Stimulated activated CD8-positive, alpha-beta memory T cell treated with anti-CD3 and anti-CD28 coated beads, Interleukin-4, amount 100 ng/mL, for 1 hour (primary cell): ENCODE measurements at places on chromosomes 2 and 18.

- no peak for DNase-seq
Measured at GRCh38 chr18:76989647-76990190, 142.9 kb downstream of the MBP start.

DNA sequence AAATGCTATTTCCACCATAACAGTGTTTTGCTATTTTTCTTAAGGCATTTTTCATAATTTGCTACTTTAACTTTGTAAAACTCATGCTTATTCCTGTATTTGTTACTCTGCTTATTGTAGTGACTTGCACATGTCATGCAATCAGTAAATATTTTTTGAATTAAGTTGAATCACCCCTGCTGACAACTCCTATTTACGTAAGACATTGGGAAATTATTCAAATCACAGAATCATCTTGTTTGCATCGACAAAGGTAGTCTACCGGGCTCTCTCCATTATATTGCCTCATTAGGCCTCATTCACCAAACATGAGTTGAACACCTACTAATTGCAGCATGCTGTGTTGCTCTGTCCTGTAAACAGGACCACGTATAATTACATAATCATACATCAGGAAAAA, 478.5 kb upstream of the ZEB2 start:
- DNase-seq: no peak

- DNase-seq: no peak
Measured at GRCh38 chr18:56468396-56468795, 170.0 kb downstream of the TXNL1 start.

GRCh38 chr18:10659594-10659993, 133.8 kb downstream of the NAPG start:
- DNase-seq: no peak

GRCh38 chr2:66522611-66523376, 87.9 kb downstream of the MEIS1 start:
- no peak for DNase-seq

GRCh38 chr2:210072922-210073509, 70.6 kb downstream of the RPE start:
- DNase-seq: no peak

GRCh38 chr2:15776629-15776919, 163.8 kb upstream of the MYCN start:
- no peak for DNase-seq

DNA sequence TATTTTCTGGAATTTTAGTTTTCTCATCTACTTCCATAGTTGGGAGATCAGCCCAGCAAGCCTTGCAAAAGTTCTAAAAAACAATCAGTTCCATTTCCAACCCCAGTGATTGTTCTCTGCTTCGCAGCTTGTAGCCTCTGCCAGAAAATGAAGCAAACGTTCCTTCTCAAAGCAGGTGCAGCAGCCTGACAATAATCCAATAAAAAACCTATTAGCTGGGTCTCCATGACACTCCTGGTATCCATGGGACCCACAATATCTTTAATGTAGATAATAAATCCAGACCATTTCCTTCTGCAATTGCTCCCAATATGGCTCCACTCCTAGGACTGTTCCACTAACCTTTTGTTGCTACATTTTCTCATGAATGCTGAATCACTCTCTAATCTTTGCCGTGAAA, 140.8 kb upstream of the SETBP1 start:
- DNase-seq: no peak

DNA sequence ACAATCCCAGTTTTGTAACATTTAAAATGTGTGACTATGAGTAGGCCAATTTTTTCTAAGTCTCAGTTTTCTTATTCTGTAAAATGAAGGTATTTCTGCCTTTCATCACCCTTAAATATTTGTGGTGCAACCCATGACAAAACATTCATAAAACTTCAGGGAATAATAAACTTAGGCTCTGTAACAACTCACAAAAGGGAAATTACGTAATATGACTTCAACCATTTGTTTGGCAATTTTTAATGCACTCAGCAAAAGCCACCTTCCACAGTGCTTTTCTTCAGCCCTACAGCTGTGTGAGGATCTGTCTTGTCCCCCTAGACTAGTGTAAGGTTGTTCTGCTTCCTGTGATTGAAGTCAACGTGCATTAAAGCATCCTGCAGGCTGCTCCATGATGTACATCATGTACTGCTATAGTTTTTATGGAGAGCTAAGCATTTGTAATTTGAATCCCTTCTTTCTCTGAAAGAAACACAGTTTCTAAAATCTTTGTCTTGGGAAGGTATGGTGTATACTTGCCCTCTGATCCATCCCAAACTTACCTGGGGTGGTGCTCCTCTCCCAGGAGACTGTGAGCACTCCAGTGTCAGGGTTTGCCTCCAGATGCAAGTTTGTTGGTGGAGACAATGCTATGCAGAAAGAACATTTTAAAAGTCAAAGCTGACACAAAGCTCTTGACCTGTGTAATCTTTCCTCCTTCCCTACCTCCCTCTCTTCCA, 39.1 kb downstream of the FN1 start:
- DNase-seq: no peak

- no peak for DNase-seq
Measured at GRCh38 chr2:17628349-17629261, 88.1 kb downstream of the VSNL1 start.

DNA sequence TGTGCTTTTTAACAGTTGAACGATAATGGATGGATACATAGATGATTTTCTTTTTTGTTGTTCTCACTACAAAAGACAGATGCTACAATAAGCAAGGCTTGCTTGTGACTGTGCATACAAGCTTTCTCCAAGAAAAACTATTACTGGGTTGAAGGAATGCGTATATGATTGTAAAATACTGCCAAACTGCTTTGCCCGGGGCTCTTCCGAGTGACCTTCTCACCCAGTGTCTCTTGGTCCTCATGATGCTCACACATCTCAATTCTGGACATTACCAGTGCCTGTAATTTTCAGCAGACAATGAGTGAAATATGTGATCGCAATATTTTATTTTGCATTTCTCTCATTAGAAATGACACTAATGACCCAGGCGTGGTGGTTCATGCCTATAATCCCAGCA, 35.9 kb downstream of the INPP5D start:
- no peak for DNase-seq

DNA sequence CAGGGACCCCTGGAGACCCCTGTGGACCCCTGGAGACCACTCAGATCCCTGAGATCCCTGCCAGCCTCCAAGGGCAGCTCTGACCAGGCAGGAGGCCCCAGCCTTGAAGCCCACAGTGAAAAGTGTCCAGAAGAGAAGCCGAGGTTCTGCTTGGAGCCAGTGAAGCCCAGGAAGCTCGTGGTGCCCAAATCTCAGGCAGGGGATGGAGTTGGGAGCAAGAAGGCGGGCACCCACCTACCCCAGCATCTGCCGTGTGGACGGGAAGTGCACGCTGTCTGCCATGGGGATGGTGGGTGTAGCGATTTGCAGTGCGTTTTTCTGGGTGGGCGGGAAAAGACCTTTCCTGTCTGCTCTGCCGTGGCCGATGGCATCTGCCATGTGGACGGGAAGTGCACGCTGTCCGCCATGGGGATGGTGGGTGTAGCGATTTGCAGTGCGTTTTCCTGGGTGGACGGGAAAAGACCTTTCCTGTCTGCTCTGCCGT, 120.6 kb upstream of the CTDP1 start:
- no peak for DNase-seq

DNA sequence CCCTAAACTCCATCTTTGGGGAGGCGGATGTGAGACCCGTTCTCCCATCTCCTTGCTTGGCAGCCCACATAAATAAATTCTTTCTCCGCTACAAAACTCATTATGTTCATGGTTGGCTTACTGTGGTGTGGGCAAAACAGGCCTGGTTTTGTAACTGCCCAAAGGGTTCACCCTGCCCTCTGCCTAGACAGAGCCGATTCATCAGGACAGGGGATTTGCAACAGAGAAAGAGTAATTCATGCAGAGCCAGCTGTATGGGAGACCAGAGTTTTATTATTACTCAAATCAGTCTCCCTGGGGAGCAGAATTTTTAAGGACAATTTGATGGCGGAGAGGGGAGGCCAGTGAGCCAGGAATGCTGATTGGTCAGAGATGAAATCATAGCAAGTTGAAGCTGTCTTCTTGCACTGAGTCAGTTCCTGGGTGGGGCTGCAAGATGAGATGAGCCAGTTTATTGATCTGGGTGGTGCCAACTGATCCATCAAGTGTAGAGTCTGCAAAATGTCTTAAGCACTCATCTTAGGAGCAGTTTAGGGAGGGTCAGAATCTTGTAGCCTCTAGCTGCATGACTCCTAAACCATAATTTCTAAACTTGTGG, 8.4 kb upstream of the RNF125 start:
- DNase-seq: no peak

GRCh38 chr18:31061945-31062344, 19.4 kb upstream of the DSC3 start:
- DNase-seq: no peak

DNA sequence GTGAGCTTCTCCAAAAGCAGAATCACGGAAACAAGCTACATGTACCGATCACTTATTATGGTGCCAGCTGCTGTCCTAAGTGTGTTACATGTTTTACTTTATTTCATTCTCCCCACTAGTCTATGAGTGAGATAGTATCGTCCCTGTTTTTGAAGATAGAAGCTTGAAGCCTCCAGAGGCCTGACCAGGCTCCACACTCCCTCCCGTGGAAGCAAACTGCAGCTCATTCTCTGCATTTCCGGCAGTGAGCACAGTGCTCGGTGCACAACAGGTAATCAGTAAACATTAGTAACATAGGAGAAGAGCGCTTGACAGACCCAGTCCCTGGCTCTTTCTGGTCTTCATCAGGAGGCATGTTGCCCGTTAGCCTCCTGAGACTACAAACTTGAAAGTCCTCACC, 72.9 kb downstream of the ZBTB7C start:
- DNase-seq: no peak

DNA sequence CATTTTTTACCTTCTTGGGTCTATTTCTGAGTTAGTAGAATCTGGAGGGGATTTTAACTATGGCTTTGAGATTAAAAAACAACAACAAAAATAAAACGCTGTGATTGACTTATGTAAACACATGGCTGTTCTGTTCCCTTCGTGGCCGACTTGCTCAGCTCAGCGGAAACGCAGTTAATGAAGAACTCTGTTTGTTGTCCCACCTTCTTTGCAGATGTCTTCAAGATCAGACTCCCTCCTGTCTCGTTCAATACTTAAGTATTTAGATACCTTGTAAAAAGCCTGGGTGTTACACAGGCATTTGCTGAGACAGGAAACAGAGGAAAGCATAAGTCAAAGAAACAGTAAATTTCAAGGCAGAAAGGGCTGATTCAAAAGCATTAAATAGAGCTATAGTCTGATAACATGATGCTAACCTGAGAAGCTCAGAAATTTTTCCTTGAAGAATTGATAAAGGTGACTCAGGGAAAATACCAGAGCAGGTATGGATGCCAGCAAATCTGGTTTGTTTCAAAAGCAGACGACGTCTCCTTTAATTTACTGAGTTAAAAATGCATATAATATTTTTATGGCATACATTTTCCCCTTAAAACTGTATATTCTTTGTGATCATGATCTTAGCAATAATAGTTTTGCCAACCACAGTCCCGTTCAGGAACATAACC, 21.7 kb upstream of the POLI start:
- no peak for DNase-seq

DNA sequence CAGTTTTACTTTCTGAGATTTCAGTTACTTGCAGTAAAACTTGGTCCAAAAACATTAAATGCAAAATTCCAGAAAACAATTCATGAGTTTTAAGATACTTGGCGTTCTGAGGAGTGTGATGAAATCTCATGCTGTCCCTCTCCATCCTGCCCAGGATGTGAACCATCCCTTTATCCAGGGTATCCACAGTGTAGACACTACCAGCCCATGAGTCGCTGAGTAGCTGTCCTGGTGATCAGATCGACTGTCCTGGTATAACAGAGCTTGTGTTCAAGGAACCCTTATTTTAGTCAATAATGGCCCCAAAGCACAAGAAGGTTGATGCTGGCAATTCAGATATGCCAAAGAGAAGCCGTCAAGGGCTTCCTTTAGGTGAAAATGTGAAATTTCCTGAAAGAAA, 3.2 kb downstream of the SP100 start:
- no peak for DNase-seq

- DNase-seq: no peak
Measured at GRCh38 chr2:229244975-229245374, 26.1 kb downstream of the PID1 start.

- DNase-seq: no peak
Measured at GRCh38 chr2:160876765-160877164, 283.5 kb upstream of the TANK start.
